ENCODE measurements at places on chromosomes 3 and 15. TPM values are rescaled to one million over a fixed set of nuclear protein-coding genes. Genes with fewer than 3 reads are reported as not detected.

The COPB2 gene
- 99.1 TPM for total RNA-seq

The SEMA7A gene
- total RNA-seq: 6.8 TPM

The CTSH gene
- total RNA-seq: 173 TPM

The HRG gene
- total RNA-seq: not detected

- DNase-seq: no peak
Observed at GRCh38 chr15:40328176-40328575, 4.7 kb downstream of the INAFM2 start.

- no peak for DNase-seq
Observed at GRCh38 chr15:28783466-28783865, 65.0 kb downstream of the GOLGA6L7 start.

GRCh38 chr15:25684521-25685431 lies 178.4 kb downstream of the ATP10A start:
- DNase-seq: no peak

- DNase-seq: no peak
Observed at GRCh38 chr3:195005251-195005620, 265.7 kb downstream of the XXYLT1 start.

DNA sequence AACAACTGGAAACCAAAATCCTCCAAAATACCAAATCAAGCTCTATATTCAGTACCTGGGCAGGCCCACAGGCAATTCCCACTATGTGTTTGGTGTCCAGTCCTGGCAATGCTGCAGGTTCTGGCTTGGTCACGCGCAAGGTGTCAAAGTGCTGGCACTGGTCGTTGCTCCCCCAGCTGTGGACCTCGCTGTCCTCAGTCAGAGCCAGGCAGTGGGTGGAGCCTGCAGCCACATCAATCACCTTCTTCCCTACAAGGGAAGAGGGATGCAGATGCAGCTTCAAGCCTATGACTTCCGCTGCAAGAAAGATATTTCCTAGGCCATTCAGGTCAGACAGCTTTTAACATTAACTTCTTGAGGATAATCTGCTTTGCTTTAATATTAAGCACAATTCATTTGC lies 61.3 kb downstream of the HERC2 start:
- no peak for DNase-seq

- DNase-seq: no peak
Observed at GRCh38 chr15:60228619-60229018, 169.2 kb downstream of the ANXA2 start.

DNA sequence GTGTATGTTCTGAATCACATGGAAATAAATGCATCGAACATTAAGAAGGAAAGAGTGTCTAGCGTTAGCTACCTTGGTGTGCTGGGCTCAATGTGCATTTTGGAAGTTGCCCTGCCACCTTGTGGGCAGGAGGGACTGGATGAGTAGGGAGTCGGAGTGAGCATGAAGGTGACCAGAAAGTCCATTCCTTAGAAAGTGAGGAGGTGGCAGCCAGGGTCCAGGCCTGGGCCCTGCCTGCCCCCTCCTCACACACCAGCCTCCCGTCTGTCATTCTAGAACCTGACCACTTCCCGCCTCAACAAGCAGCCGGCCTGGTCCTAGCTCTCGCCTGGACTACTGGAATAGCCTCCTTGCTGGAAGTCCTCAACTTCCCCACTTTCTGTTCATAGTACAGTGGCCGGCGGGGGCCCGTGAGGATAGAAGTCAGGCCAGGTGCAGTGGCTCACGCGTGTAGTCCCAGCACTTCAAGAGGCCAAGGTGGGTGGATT lies 10.2 kb upstream of the GATA2 start:
- DNase-seq: no peak

DNA sequence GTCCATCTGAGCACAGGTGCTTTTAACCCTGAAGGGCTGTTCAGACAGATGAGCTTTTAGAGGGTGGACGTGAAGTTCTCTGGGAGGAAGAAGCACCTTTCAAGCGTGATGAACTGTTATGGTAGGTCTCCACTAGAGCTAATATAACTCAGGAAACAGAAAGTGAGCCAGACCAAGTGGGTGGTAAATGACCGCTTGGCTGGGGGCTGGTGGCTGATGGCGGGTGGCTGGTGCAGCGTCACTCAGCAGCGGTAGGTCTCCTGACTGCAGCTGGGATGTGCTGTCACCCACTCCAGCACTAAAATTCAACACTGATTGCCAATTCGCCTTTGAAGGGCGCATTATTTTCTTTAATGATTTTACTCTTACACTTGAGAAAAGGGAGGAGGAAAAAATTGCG lies 31.2 kb upstream of the LACTB start:
- no peak for DNase-seq

DNA sequence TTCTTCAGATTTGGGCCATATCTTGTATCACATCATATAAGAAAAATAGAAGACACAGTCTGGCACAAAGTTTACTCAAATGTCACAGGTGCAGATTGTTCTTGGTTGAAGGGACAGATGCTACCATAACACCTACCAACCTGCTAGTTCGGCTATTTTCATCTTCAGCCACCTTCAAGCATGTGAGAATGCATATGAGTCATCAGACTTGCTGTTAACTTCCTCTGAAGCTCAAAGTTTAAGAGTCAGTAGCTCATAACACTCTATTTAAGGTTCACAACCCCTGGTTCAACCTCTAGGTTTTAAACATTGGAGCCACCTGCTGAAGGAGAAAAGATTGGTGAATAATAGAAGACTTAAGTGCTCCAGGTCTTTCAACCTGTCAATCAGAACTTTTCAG lies 522.8 kb downstream of the NLGN1 start:
- no peak for DNase-seq

GRCh38 chr3:113200946-113201345 lies 10.4 kb upstream of the BOC start:
- DNase-seq: no peak

DNA sequence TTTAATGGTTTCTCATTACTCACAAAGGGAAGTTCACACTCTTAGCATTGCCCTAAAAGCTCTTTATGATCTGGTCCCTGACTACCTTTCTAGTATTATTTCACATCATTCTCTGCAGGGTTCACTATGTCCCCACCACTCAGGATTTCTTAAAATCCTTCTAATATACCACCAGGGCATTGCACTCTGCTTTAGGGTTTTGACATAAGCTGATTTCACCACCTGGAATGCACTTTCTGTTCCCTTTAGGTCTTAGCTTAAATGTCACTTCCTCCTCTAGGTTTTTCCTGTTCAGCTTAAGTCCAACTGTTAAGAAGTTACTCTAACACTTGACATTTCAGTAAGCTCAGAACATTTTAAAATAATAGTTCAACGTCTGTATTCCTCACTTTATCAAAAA lies 81.7 kb downstream of the HCN4 start:
- no peak for DNase-seq

GRCh38 chr3:154956815-154957214 lies 123.3 kb upstream of the MME start:
- DNase-seq: no peak

DNA sequence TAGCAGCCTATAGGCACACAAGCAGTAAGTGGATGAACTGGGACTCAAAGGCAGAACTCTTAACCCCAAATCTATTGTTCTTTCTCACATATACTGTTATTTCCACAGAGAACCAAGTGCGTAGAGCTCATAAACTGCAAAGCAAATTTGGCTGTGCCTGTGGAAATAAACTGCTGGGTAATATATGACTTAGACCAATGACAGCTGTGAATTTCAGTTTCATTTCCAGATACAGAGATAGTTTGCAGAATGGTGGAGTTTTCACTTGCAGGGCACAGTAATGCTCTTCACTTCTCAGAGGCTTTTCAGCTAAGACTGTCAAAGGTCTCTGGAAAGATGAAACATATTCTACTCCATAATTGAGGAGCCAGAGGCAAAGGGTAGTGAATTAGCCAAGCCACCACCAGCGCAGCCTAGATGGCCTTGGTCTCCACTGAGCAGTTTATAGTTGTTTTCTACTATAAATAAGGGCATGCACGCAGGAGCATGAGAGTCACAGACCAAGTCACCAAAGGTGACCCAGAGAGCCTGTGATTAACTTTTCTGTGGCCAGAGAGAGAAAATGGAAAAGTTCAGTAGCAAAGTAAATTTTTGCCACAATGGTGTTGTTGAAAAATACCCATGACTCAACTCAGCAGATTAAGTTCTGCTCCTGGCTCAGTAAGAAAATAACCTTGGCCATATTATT lies 180.7 kb upstream of the GRM7 start:
- no peak for DNase-seq
